ENCODE measurements at places on chromosomes 5 and 9.

- no peak for DNase-seq
Observed at GRCh38 chr5:174608631-174609097, 115.7 kb upstream of the MSX2 start.

GRCh38 chr5:3269395-3270169 lies 326.1 kb upstream of the IRX1 start:
- no peak for DNase-seq

DNA sequence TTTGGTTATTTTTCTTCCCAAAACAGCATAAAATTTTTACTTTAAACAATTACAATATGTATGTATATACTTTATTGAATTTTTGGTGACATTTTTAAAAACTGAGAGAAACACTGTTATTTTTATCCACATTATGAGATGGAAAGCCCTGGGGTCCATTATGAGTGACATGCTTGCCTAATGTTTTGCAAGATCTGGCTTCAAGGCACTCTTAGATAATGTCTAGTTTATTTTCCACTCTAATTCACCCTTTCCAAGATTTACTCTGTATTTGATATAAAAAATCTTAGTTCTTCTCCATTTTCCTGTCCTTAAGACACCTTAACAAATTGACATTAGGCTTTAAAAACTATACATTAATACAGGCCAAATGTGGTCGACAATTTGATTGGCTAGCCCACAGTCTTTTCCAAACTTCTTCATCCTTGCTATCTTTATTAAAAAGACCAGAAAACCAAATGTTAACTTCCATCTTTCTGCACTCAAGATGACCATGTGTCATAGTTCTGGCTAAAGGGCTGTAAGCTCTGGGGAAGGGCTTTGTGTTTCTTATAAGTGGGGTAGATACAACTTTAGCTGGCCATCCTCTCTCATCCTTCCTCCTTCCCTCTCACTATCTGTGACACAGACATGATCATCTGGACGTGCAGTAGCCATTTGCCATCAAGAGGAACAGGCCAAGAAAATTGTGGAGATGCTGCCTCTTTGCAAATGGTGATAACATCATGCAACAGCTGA lies 561.1 kb downstream of the PDE4D start:
- no peak for DNase-seq

GRCh38 chr5:14452685-14453454 lies 128.7 kb upstream of the OTULINL start:
- peak; percentile 50 for DNase-seq

DNA sequence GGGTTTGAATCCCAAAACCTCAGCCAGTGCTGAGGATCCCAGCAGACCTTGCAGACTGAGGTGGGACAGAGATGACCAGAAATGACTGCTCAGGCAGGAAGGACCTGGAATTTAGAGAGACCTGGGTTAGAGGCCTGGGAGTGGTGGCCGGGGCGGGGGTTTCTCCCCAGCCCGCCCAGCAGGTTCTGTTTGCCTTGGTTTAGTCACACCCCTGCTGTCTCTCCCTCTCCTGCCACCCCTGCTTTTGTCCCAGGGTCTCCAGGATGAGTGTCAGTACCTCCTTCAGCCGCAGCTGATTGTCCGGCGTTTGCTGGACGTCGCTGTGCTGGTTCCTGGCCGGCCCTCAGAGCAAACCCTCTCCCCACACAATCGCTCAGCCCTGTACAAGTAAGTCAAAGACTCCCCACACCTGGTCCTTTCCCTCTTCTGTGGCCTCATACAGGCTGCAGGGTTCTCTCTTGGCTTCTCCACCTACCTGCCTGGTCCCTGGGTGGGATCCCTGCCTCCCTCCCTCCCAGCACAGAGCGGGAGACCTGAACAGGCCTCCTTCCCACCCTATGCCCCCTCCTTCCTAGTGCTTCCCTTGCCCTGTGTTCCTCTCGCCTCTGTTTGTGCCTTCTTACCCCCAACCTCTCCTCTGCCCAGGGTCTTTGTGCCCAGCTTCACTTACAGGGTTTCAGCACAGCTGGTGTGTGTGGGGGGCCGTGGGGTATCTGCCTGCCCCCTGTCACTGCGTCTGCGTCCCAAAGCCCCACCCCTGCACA lies 12.0 kb downstream of the TMEM8B start:
- DNase-seq, result no peak

DNA sequence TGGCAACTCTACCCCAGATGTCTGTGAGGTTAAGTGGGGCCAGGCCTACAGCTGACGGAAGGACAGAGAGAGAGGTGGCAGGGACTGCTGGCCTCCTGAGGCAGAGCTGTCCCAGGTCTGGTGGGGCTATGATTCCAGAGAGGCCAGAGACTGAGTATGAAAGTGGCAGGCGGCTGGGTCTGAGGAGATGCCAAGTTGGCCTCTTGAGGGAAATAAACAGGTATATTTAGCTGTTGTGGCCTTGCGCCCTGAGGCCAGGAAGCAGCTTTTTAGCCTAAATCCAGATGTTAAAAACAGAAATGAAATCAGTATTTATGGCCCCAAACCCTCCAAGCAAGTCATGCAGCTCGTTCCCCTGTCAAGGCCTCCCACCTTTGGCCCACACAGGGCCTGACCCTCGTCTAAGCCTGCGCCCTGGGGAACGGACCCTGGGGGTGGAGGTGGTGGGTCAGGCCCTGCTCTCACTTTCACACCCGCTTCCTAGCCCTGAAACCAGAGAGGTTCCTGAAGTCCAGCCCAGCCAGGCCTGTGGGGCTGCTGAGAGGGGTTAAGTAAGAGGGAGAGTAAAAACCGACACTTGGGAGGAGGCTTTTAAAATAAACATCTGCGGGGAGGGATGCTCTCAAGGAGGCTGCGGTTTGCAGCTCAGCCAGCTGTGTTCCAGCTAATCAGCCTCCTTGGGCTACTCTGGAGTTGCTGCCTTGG lies 18.7 kb downstream of the PCDHGC5 start:
- peak; percentile 91 for DNase-seq

GRCh38 chr5:11734369-11734768 lies 169.9 kb downstream of the CTNND2 start:
- no peak for DNase-seq

DNA sequence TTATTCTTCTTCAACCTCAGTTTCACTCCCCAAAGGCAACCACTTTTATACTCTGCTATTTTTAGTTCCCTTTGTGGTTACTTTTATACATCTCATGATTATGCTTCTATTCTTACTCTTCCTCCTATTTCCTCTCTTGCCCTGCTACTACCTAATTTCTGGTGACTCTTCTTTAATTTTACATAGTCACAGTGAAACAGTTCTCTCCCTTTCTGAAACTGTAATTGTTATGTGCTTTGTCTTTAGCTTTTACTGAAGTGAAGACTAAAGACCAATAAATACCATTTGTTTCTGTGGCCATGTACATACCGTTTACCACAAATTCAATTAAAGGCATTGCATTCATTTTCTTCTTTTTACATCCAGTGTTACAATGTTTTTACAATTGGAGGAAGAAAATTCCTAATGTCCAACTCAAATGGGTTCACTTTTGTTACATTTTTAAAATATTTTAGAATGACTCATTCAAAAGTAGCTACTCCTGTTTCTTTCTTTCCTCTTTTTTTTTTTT lies 410.6 kb downstream of the PSAT1 start:
- peak; percentile 90 for DNase-seq

GRCh38 chr9:136722093-136722968 lies 10.0 kb downstream of the DIPK1B start:
- DNase-seq, result no peak

DNA sequence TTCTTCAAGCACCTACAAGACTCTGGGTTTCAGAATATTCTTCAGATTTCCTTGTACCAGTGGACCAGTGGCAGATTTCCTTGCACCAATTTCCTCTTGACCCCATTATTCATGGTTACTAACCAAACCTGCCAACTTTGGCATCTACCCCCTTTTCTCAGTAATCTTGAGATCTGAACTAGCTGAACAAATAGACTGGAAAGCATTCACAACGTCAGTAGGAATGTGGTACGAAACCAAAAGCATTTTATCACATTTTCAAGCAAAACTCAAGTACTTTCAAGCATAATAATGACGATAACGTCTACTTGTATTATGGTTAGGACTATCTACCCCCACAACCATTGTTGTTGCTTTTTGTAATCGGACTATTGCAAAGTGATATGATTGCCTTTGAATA lies 1217.3 kb downstream of the PTPRD start:
- DNase-seq, result no peak

GRCh38 chr5:76490960-76491359 lies 87.9 kb downstream of the IQGAP2 start:
- DNase-seq, result no peak

GRCh38 chr5:6868575-6869215 lies 155.5 kb downstream of the TENT4A start:
- no peak for DNase-seq

GRCh38 chr5:148465381-148466235 lies 81.8 kb downstream of the FBXO38 start:
- DNase-seq, result no peak

GRCh38 chr9:107488375-107489143 lies 1.0 kb downstream of the KLF4 start:
- peak; percentile 64 for DNase-seq

GRCh38 chr5:65173130-65173525 lies 308.6 kb downstream of the ADAMTS6 start:
- no peak for DNase-seq

DNA sequence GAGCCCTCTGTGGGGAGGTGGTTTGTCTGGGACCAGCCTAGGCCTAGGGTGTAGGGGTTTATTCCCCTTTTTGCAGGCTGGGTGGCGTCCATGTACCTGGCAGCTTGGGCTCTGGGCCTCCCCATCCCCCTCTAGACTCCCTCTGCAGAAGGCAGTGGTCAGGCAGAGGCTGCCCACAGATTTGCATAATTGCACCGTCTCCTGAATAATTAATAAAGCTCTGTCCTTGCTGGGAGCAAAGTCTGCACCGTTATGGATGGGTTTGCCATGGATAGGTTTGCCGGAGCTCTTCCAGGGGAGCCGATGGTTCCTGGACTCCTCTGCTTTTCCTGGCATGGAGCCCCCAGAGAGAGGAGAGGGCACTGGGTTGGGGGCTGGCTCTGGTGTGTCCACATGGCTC lies 60.4 kb downstream of the DAB2IP start:
- DNase-seq, result no peak

- DNase-seq, result peak; percentile 76
Observed at GRCh38 chr9:37582548-37583157, 6.5 kb upstream of the FBXO10 start.

DNA sequence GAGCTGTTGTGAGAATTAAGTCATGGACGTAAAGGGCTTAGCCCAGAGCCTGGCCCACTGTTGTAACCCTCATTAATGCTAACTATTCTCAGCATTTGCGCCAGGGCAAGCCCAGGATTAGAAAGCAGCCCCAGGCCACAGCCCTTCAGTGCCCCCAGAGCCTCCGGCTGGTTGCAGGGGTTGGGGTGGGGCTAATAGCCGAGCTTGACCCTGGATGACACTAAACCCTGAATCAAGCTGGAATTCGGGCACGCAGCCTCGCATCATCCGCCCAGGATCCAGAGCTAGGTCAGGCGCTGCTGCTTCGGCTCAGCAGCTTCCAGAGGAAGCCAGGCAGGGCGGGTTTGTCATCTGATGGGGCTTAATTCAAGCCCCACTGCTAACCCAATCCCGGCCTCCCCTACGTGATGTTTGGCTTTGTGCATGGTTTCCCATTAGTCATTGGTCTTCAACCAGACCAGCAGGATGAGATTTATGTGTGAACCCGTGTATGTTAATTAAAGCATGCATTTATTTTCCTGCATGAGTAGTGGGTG lies 1.2 kb upstream of the MEGF9 start:
- peak; percentile 73 for DNase-seq

- peak; percentile 15 for DNase-seq
Observed at GRCh38 chr5:42566652-42567295, 143.5 kb downstream of the GHR start.

- no peak for DNase-seq
Observed at GRCh38 chr9:129607027-129607387, 13.9 kb downstream of the C9orf50 start.

- peak; percentile 68 for DNase-seq
Observed at GRCh38 chr9:116656977-116657376, 30.1 kb upstream of the TRIM32 start.

DNA sequence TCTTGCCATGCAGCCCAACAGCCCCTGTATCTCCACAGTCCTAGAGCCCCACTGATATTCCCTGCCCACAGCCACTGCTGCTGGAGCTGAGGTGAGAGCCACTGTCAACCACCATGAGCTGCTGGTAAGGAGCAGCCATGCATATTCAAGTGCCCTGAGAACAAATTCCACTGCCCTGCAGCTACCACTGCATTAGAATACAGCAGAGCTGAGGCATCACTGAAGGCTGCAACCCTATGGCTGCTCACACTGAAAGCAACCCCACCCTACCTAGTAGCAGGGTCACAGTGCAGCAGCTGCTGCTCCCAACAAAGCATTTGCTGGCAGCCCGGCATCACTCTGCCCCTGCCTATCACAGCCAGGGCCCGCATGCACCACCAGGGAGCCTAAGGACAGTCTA lies 68.6 kb downstream of the SKIC3 start:
- DNase-seq, result no peak

DNA sequence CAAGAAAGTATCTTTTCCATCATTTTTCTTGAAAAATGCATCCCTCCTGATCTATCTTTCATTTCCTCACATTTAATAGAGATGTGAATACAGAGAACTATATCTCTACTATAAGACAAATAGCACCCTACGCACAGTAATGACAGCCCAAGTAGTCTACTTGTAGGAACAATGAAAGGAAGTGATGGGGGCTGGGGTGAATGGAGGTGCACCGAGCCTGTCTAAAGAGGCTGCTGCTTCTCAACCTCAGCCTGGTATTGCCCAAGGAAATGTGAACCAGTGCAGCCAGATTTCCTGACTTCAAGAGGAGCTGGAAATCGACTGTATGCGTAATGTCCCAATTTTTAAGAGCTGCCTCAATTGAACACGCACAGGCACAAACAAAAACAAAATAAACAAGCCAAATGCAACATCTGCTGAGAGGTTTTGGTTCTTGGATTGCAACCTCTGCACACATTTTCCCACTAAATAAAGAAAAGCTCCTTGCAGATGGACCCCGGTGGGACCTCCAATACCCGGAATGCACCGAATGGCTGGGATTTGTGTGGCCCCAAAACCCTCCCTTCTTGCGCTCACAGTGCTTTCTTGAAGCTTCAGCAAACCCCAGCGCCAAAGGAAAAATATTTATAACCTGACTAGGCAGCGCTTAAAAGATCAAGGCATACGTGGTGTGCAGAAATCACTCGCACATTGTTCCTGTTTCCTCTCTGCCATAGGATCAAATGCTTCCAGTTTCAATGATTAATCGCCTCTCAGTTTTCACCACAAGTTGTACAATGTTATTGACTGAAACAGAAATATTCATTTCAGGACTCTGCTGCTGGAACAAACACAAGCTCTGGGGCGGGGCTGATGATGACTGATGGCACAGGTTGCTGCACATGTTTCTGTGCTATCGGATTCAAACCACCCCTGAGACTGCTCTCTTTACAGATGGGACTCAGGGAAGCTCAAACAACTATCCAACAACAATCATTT lies 68.3 kb downstream of the KCNIP1 start:
- peak; percentile 20 for DNase-seq

GRCh38 chr5:62603934-62604333 lies 25.3 kb downstream of the LRRC70 start:
- DNase-seq, result no peak

DNA sequence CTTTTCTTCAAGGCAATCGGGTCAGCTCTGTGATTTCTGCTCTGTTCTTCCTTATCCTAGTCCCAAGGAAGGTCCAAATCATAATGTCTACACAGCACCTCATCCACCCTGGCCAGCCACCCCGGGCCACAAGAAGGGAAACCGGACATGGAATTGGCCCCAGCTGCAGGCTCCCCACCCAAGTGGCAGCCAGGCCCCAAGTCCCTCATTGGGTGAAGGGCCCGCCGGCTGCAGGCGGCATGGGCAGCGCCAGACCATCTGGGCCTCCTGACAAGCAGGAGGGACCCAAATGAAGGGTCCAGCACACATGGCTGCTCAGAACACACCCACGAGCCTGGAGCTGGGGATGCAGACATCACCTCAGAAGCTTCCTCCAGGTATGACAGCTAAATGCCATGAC lies 33.7 kb downstream of the BICD2 start:
- DNase-seq, result no peak

Measured in AG10803 (cell line).